Endothelial cell of umbilical vein (primary cell): ENCODE measurements at places on chromosomes 12 and 14. TPM values are rescaled to one million over a fixed set of nuclear protein-coding genes. Genes with fewer than 3 reads are reported as not detected.

The KRT2 gene
- not detected in 2 replicates for total RNA-seq

The STRAP gene
- total RNA-seq = 138 and 144 TPM in 2 replicates

The FAM186B gene
- 0.21 and 0.33 TPM in 2 replicates for total RNA-seq

The GNPNAT1 gene
- 38.2 and 38.9 TPM in 2 replicates for total RNA-seq

GRCh38 chr12:124480469-124481256, 86.7 kb downstream of the NCOR2 start:
- no peak for DNase-seq

DNA sequence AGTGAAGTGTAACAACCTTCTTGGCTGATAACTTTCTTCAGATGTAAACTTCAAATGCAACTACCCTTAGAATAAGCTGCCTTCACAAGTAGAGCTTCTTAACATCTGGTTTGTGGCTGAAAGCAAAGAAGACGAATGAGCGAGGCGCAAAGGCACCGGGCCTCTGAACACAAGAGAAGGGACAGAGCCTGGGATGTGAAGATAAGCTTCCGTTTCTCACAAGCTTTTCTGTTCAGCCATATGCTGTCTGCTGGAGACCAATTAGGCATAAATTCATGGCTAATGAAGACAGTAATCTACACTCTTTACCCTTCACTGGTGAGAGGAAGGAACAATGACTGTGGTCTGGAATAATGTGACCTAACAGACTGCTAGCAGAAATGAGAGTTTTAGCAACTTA, 195.2 kb downstream of the ATXN7L3B start:
- no peak for DNase-seq

DNA sequence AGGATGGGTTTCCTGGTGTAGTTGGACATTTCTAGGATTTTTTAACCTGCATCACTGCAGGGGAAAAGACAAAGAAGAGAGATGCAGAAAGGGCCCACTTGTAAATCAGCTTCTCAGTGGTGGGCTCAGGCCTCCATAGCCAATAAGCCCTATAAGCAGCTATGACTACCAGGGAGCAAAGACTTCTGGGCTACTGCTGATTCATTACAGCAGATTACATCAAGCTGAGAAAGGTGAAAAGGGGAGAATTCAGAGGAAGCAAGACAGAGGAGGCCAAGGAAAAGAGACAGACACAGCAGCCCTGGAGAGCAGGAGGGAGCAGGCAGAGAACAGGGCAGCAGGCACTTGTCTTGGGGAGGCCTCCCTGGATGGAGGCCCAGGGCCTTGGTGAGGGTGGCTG, 95.2 kb downstream of the KCNA5 start:
- DNase-seq = no peak
